ENCODE measurements at places on chromosomes 6 and 20.

DNA sequence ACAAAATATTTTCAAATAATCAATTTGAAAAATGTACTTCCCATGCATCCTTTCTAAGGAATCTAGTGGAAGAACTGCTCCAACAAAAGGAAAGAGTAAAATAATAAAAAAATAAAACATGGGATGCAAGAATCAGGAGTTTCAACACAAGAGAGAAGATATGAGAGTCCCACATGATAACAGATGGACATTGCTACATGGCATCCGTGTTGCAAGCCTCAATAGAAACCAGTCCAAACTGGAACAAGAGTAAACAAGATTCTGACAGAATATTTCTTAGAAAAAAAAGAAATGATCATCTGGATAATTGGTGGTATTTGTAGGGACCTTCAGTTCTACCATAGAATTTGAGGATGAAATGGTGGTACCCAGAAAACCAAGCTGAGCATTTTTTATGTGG, 186.8 kb downstream of the FRK start:
- no peak for DNase-seq

- no peak for DNase-seq
These were observed 24.3 kb downstream of the LRRN4 start for GRCh38 chr20:6029538-6029937.

- no peak for DNase-seq
These were observed 148.7 kb upstream of the PHACTR3 start for GRCh38 chr20:59455402-59456341.

DNA sequence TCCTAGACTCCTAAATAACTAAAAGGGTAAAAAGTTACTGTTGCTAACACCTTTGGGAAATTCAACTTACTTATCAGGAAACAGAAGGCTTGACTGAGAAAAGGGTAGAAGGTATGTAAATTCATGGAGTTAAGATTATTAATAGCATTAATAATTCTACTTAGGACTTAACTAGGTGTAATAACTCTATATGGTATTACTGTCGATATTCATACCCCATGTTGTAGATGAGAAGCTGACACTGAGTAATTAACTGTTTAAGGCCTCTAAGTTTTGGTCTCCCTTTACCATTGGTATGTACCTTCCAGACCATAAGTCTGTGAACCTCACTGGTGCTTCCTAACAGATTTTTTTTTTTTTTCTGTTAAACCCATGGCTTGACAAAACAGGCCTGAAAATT, 15.4 kb downstream of the GLO1 start:
- no peak for DNase-seq

GRCh38 chr6:136506124-136506799, 44.0 kb downstream of the MAP7 start:
- DNase-seq: no peak

DNA sequence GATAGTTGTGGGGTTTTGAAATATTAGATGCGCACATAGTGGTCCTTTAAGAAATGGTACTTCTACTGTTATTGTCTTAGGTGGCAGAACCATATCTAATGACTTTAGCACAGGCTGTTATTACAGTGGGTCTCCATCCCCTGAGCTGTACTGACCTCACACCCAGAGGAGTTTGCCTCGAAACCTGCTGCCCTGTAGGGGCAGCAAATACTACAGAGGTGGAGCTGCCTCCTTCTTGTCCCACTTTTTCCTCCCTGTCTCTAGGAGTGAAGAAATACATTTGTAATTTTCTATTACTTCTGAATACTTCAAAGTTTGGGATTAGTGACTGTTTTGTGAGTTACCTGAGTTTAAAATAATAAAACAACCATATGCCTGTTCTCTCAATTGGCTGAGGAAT, 8.2 kb downstream of the TRIM31 start:
- no peak for DNase-seq

- no peak for DNase-seq
These were observed 16.2 kb upstream of the IYD start for GRCh38 chr6:150352321-150353296.

DNA sequence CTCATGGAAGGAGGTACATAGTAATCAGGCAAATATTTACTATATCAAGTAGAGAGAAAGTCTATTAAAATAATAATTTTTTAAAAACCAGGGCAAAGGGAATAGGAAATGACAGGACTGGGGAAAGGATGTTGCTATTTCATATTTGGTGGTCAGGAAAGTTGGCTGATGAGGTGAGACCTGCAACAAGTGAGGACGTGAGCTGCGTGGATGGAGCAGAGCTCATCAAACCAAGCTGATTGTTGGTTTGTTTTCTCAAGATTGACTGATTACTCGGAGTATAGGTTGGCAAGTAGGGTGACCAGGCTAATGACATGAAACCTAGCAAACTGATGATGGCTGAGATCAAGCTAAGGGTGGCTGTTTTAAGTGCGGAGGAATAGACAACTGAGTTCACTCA, 6.0 kb downstream of the GJA1 start:
- DNase-seq: no peak

- peak; percentile 62 for DNase-seq
These were observed 88.9 kb upstream of the ELOVL5 start for GRCh38 chr6:53437557-53438202.

DNA sequence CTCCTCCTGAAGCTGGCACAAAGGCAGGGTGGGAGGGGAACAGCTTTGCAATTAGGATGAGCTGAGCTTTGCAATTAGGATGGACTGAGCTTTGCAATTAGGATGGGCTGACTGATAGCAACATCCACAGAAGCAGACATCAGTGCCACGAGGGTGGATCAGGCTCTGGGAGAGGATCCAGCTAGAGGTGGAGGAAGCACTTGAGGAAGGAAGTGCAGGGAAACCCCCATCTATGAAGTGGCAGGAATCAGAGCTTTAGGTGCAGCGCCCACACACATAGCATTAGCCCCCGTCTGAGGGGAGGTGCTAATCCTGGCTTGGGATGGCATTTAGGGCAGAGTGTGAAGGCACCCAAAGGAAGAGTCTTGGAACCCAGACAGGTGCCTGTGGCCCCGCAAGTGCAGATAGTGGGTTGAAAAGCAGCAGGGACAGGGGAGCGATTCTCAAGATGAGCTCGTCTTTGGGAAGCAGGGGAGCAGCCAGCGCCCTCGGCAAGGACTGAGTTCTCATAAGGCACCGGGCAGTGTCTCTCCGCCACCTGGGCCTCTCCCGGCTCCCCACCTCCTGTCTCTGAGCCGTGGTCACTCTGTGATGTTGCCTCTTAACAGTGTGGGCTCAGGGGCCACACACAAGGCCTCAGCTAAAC, 12.0 kb upstream of the THBS2 start:
- DNase-seq: no peak

GRCh38 chr6:55108134-55109130, 65.9 kb upstream of the HCRTR2 start:
- DNase-seq: no peak

DNA sequence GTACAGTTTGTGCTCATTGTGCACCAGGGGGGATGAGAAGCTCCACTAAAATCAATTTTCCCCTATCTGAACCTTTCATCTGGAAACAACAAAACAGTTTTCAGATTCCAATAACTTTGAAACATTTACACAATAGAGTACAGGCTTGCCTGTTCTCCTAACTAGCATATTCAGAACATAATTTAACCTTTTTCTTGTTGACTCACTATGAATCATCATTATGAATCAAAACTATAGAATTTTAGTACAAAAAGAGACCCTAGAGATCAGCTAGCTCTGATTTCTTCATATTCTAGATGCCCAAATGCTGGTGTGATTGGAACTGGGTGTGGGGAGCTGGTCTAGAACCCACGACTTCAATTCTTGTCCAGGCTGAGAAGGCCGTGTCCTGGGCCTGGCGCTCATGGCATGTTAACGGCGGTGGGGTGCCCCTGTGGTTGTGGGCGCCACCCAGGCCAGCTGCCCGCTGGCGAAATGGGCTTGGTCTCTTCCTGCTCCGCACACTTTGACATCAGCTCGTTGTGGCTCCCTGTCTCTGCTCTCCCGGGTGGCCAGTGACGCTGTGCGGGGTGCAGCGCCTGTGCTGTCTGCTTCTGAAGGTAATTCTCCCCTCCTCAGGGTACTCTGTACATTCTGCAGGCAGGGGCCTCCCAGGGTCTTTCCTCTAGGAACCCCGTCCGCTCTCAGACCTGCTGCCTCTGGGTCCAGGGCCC, 29.9 kb upstream of the AGPAT4 start:
- no peak for DNase-seq

DNA sequence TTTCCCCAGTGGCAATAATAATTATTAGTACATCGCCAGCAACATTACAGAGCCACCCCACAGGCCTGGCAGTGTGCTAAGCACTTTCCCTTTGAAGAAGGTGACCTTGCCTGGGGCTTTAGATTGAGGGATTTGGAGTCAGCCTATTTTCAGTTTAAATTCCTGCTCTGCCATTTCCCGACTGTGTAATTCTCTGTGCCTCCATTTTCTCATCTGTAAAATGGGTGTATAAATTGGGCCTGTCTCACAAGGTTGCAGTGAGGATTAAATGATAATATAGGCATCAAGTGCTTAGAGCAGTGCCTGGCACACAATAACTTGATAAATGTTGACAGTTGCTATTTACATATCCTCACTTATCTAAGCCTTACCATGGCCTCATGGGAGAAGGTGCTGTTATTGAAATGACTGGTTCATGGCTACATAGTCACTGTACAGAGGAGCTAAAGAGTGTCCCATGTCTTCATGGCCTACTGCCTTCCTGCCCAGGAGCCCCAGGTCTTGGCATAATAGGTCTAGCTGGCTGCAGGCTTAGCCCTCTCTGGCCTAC, 5.1 kb upstream of the SCRT2 start:
- DNase-seq: no peak

DNA sequence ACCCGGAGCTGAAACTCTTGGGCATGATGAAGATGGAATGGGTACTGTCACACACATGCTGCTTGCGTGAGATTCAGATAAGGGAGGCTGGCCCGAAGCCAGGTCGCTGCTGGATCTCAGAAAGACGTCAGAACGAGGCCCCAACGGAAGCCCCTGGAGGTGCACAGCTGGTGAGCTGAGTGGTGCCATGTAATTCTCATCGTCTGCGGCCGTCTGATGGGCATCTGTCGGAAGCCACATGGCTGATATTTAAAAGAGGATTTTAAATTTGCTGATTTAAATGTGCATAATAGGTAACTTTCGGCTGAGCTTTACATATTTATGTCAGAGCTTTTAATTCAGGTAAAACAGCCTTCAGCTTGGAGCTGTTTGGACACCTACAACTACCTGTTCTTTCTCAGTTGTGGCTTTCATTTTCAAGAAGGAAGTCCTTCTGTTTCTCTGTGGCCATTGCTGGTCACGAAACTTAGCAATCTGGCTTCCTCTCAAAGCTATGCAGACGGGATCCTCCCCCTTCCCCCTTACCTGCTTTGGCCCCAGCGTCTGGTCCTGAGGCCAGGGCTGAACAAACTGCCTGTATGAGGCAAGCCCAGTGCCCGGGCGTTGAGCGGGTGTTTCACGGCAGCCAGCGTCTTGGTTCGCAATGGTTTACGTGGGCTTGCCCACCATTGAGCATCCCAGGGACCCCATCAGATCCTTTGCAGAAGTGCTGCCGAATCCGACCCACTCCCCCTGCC, 9.2 kb downstream of the SLCO4A1 start:
- DNase-seq: peak; percentile 10

GRCh38 chr6:53795340-53795701, 516 bp downstream of the LRRC1 start:
- DNase-seq: no peak

DNA sequence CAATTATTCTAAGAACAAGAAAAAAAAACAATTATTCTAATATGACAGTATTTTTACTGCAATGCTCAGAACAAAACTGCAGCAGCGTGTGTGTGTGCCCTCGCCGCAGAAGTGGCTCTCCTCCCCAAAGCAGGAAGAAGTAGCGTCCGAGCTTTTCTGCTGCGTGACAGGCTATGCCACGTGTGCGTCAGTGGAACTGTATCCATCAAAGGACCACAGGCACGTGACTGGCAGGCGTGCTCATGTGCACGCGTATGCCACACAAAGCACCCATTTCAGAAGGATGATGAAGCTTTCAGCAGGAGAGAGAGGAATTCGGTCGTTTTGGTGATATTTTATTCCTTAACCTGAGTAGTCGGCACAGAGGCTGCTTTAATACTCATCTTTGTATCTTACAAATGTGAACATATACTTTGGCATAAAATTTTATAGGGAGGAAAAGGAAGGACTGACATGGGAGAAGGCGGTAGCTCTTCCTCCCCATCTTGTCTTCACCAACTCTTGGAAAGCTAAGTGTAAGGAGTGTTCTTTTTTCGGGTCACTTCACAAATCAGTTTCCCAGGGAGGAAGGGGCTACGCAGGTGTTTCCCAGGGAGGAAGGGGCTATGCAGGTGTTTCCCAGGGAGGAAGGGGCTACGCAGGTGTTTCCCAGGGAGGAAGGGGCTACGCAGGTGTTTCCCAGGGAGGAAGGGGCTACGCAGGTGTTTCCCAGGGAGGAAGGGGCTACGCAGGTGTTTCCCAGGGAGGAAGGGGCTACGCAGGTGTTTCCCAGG, 3.4 kb downstream of the TCFL5 start:
- no peak for DNase-seq

GRCh38 chr6:148969603-148970061, 222.8 kb downstream of the UST start:
- no peak for DNase-seq

DNA sequence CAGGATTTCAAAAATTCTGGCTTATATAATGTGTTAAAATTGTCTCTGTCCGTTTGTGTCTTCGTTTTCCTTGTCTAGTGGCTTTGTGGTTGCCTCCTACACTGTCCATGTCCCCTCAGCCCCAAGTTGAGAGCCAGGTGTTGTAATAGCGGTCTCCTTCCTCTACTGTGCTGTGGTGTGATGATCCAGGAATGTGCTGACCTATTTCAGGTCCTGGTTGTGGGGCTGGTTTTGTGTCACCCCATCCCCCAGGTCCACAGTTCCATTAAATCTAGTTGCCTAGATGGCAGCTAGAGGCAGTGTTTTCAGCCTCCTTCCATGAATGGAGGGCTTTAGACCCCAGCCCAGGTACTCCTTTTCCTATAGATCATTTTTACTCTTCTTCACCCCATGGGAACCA, 128.7 kb downstream of the DNAH8 start:
- DNase-seq: no peak

- DNase-seq: no peak
These were observed 110.3 kb downstream of the CARMIL1 start for GRCh38 chr6:25389471-25389870.

DNA sequence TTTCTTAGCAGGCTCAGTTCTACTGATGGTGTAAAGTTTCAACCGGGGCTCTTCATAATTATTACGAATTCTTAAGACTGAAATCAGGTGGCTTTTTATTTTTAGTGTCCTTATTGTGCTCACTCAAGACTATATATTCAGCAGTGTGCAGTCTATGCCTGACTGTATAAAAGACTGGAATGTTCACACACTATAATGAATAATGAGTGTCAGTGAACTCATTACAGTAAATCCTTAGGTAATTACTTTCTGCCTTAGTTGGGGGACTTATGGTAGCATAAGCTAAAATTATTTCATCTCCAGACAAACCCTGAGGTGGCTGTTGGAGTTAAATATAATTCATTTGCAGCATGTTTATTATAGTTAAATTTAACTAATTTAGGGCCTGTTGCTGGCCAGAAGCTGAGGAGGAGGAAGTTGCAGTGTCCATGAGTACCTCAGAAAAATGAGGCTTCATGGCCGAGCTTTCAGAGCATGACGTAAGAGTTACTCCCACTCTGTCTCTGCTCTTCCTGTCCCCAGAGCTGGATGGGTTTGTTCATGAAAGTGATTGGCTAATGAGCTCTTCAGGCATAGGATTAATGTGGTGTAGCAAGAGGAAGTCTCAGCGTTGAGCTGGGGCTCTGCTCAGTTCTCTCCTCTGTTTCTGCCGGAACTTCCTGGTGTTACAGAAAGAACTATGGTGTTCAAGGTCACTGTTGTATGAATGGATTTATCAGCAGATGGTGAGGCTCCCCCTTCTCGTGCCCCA, 335.7 kb downstream of the NRN1 start:
- peak; percentile 91 for DNase-seq
